ENCODE measurements at places on chromosomes 1 and 21.

GRCh38 chr1:225825078-225825477 lies 15.2 kb downstream of the EPHX1 start:
- H3K4me3 ChIP-seq = no peak overlapping the region
- H3K4me1 ChIP-seq = peaks cover 4% of the 10 kb centered on the region
- H3K27ac ChIP-seq = no peak overlapping the region
- ATAC-seq = no peak
- no peaks in the 10 kb centered on the region for H3K27me3 ChIP-seq

- H3K4me1 ChIP-seq = peaks cover 62% of the 10 kb centered on the region
- peak; percentile 81 for ATAC-seq
- peak overlapping the region; percentile 86 for H3K27ac ChIP-seq
- peak overlapping the region; percentile 73 for H3K4me3 ChIP-seq
- no peaks in the 10 kb centered on the region for H3K27me3 ChIP-seq
These were observed 5.9 kb downstream of the SSBP3 start for GRCh38 chr1:54400329-54400728.

DNA sequence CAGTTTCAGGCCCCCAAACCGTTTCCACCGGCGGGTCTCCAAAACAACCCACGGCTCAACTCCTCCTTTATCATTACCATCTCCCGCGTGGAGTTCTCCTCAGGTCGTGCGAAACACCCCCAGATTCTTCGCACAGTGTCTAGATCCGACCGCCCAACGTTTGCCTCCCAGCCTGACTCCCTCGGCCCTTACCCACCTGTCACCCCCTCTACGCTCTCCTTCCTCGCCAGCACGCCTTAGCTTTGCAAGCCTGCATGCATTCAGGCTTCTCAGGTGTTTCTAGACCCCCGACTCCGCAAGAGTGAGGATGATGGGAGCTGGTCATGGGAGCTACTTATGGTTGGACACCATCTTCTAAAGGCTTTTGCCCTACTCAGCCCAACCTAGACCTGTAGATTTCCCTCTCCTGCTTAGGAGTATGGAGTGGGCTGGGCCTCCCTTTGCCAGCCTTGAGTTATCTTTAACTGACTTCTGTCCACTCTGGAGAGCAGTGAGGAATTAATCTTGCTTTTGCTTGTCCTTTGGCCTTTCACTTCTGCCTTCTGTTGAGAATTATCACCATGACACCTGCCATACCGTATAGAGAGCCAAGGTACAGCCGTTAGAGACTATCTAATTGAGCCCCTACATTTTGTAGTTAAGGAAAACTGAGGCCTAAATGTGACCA lies 865 bp downstream of the ATP5IF1 start:
- peaks cover 10% of the 10 kb centered on the region for H3K4me1 ChIP-seq
- no peaks in the 10 kb centered on the region for H3K27me3 ChIP-seq
- H3K27ac ChIP-seq = no peak overlapping the region
- H3K4me3 ChIP-seq = no peak overlapping the region

- H3K27me3 ChIP-seq = peaks cover 3% of the 10 kb centered on the region
- peaks cover 5% of the 10 kb centered on the region for H3K4me1 ChIP-seq
- H3K36me3 ChIP-seq = no peaks in the 10 kb centered on the region
- ATAC-seq = no peak
- no peak overlapping the region for H3K4me3 ChIP-seq
These were observed 78.5 kb downstream of the TNFSF18 start for GRCh38 chr1:172972258-172972657.

DNA sequence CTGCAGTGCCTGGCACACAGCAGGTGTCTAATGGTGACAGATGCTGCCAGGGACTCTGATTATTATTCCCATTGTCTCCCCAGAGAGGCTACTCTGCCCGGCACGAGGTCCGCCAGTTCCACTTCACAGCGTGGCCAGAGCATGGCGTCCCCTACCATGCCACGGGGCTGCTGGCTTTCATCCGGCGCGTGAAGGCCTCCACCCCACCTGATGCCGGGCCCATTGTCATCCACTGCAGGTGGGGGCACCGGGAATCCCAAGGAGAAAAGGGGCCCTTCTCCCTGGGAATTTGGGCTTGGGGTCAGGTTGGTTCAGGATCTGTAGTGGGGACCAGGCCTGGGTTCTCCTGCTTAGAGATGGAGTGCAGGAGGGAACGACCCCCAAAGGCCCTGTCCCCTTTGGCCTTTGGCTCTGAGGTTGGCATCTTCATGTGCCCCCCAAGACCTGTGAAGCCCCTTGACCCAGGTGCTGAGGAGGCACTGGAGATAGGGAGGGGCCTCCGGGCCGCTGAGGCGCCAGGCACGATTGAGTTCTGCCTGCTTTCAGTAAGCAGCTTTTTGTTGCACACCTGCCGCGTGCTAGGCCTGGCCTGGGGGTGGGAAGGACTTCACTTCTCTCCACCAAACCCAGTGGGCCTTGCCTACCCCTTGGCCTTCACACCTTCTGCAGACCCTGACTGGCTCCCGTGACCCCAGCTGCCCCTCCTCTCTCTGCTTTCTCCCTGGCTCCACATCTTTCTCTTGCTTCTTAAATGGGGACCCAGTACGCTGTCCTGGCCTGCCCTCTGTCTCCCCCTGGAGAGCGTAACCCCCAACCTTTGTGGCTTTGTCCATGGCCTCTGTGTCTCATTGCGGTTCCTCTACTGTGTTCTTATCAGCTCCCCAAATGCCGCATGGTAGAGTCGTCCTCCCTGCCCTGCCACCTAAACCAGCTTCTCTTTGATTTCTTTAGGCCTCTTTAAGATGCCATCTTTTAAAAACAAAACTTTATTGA lies 76.4 kb downstream of the PTPRU start:
- ATAC-seq = no peak
- no peak overlapping the region for H3K4me3 ChIP-seq
- peaks cover 3% of the 10 kb centered on the region for H3K27me3 ChIP-seq
- no peak overlapping the region for H3K27ac ChIP-seq

- no peak for ATAC-seq
- peak overlapping the region; percentile 95 for H3K4me3 ChIP-seq
- H3K4me1 ChIP-seq = peaks cover 4% of the 10 kb centered on the region
These were observed 2.1 kb upstream of the IPP start for GRCh38 chr1:45752441-45753052.

GRCh38 chr1:192831706-192832355 lies 23.0 kb downstream of the RGS2 start:
- H3K4me3 ChIP-seq = no peak overlapping the region
- peaks cover under 1% of the 10 kb centered on the region for H3K27me3 ChIP-seq
- H3K4me1 ChIP-seq = no peaks in the 10 kb centered on the region
- ATAC-seq = no peak

GRCh38 chr1:244053831-244054230 lies 2.7 kb downstream of the ZBTB18 start:
- H3K4me1 ChIP-seq = peaks cover 17% of the 10 kb centered on the region
- no peaks in the 10 kb centered on the region for H3K27me3 ChIP-seq
- ATAC-seq = no peak
- no peak overlapping the region for H3K4me3 ChIP-seq

GRCh38 chr21:39105836-39106235 lies 77.4 kb downstream of the PSMG1 start:
- H3K27ac ChIP-seq = no peak overlapping the region
- ATAC-seq = no peak
- peaks cover 28% of the 10 kb centered on the region for H3K27me3 ChIP-seq
- no peak overlapping the region for H3K4me3 ChIP-seq

GRCh38 chr1:38009088-38009840 lies 3.3 kb upstream of the UTP11 start:
- H3K4me3 ChIP-seq = peak overlapping the region; percentile 58
- H3K27ac ChIP-seq = peak overlapping the region; percentile 93
- H3K27me3 ChIP-seq = peaks cover 4% of the 10 kb centered on the region
- peak; percentile 71 for ATAC-seq
- H3K36me3 ChIP-seq = peaks cover 25% of the 10 kb centered on the region
- H3K4me1 ChIP-seq = peaks cover 24% of the 10 kb centered on the region

- no peak for ATAC-seq
- H3K36me3 ChIP-seq = no peaks in the 10 kb centered on the region
- no peak overlapping the region for H3K4me3 ChIP-seq
- no peak overlapping the region for H3K27ac ChIP-seq
These were observed 116.9 kb downstream of the PLXNA2 start for GRCh38 chr1:208127284-208127683.

DNA sequence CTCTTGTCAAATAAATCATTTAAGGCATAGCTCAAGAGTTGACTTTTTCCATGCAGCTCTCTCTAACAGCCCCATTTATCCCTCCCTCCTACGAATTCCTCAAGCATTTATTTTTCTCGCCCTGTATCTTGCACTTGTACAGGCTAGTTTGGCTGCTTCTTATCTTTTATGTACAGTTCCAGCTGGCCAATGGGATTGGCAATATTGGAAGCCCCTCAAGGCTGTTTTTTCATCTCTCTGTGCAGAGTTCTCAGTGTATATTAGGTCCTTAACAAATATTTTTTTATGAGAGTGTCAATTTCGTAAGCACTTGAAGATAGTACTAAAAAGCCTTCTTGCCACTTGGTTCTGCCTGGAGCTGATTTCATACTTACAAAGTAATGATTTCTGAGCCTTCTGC lies 356.0 kb downstream of the ST6GALNAC3 start:
- H3K4me3 ChIP-seq = no peak overlapping the region
- H3K4me1 ChIP-seq = no peaks in the 10 kb centered on the region
- peaks cover 4% of the 10 kb centered on the region for H3K27me3 ChIP-seq

GRCh38 chr1:50023292-50024159 lies at the start of gene AGBL4:
TSS of gene AGBL4 (minus strand) at chr1:50023954.
- H3K4me1 ChIP-seq = peaks cover 5% of the 10 kb centered on the region
- peak; percentile 48 for ATAC-seq
- H3K27me3 ChIP-seq = peaks cover 17% of the 10 kb centered on the region
- no peak within 1 kb of the TSS for H3K27ac ChIP-seq

- no peak for ATAC-seq
- no peaks in the 10 kb centered on the region for H3K4me1 ChIP-seq
- no peaks in the 10 kb centered on the region for H3K36me3 ChIP-seq
- no peak overlapping the region for H3K27ac ChIP-seq
These were observed 312.9 kb downstream of the NFIA start for GRCh38 chr1:61395146-61395800.

- H3K4me1 ChIP-seq = no peaks in the 10 kb centered on the region
- ATAC-seq = no peak
- H3K27ac ChIP-seq = no peak overlapping the region
- H3K36me3 ChIP-seq = no peaks in the 10 kb centered on the region
- no peak overlapping the region for H3K4me3 ChIP-seq
These were observed 118.8 kb downstream of the HUNK start for GRCh38 chr21:31991356-31992331.

DNA sequence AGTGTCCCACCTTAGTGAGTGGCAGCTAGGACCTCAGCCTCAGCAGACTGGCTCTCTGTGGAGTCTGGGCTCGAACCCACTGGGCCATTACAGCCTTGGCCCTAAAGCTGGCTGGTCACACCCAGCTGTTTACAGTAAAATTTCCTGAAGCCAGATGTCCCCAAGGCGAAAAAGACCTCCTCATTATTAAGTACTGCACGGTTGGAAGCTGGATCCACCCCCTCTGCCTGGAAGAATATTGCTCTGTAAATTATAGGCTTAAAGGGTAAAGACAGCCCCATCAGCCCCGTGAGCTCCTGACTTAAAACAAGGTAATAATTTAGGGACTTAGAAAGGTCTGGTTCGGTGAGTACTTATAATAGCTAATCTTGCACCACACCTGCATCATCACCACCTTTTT lies 30.3 kb upstream of the TMEM51 start:
- no peak for ATAC-seq
- H3K4me3 ChIP-seq = no peak overlapping the region
- H3K4me1 ChIP-seq = no peaks in the 10 kb centered on the region
- H3K36me3 ChIP-seq = no peaks in the 10 kb centered on the region
- H3K27ac ChIP-seq = no peak overlapping the region

DNA sequence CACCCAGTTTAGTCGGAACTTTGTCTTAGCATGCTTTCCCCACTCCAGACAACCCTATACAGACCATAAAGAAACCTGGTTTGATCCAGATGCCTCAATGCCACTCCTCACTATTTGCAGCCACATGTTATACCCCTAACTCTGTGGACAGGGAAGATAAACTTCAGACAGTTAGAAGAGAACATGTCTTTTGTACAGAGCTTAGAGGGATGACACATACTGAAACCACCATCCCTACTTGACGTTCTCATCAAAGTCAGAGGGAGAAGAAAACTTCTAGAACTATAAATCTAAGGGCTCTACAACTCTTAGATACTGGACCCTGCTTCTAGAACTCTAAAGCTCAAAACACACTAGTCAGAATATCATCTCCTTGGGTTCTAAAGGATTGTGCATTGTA lies 3.7 kb downstream of the SYT6 start:
- H3K27me3 ChIP-seq = peaks cover 53% of the 10 kb centered on the region
- no peaks in the 10 kb centered on the region for H3K36me3 ChIP-seq
- peaks cover 7% of the 10 kb centered on the region for H3K4me1 ChIP-seq
- H3K4me3 ChIP-seq = no peak overlapping the region
- H3K27ac ChIP-seq = no peak overlapping the region

GRCh38 chr21:31349208-31349607 lies 5.1 kb upstream of the TIAM1 start:
- peaks cover 2% of the 10 kb centered on the region for H3K36me3 ChIP-seq
- H3K4me3 ChIP-seq = no peak overlapping the region
- no peak for ATAC-seq
- H3K27me3 ChIP-seq = no peaks in the 10 kb centered on the region
- H3K4me1 ChIP-seq = peaks cover 31% of the 10 kb centered on the region
- H3K27ac ChIP-seq = no peak overlapping the region

- peaks cover 3% of the 10 kb centered on the region for H3K4me1 ChIP-seq
- H3K27me3 ChIP-seq = no peaks in the 10 kb centered on the region
- no peaks in the 10 kb centered on the region for H3K36me3 ChIP-seq
- ATAC-seq = no peak
- H3K27ac ChIP-seq = no peak overlapping the region
These were observed 50.6 kb downstream of the FAAP20 start for GRCh38 chr1:2143814-2144500.

DNA sequence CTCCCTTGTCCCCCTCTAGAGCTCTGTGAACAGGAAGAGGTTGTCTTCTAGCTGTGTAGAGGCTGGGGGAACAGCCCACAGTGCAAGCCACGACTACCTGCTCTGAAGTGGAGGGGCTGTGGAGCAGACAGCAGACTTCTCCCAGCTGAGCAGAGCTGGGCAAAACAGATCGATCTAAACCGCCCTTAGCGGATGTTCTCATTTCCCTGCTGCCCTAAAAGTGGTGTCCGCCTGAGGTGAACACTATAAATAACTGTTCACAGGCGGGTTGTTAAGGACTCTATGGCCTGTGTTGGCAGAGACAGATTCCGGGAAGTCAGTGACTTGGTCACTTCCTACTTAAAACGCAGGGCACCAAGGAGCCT lies 203.2 kb downstream of the RHOU start:
- no peaks in the 10 kb centered on the region for H3K36me3 ChIP-seq
- no peaks in the 10 kb centered on the region for H3K27me3 ChIP-seq
- no peaks in the 10 kb centered on the region for H3K4me1 ChIP-seq
- H3K4me3 ChIP-seq = no peak overlapping the region

GRCh38 chr1:16198444-16199156 lies 13.9 kb downstream of the ARHGEF19 start:
- H3K4me1 ChIP-seq = peaks cover 6% of the 10 kb centered on the region
- H3K27me3 ChIP-seq = no peaks in the 10 kb centered on the region
- no peaks in the 10 kb centered on the region for H3K36me3 ChIP-seq
- H3K27ac ChIP-seq = peak overlapping the region; percentile 70
- ATAC-seq = no peak

DNA sequence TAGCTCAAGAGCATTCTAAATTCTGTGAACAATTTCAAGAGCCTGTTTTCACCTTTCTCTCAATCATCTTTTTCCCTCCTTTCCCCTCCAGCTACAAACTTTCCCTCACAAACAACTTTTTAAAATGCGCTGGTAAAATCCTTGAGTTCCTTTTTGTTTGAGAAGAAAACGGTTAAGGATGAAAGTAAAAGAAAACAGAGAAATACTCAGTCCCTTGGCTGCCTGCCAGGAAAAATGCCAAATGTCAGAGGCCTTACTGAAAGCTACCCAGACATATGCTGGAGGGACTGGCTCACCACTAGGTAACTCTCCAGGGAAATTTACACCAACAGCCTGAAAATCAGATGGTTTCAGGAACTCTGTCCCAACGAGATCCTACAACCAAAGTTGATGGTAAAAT lies 11.0 kb upstream of the SERBP1 start:
- ATAC-seq = peak; percentile 23
- no peak overlapping the region for H3K4me3 ChIP-seq
- no peaks in the 10 kb centered on the region for H3K4me1 ChIP-seq
- H3K27me3 ChIP-seq = no peaks in the 10 kb centered on the region
- H3K36me3 ChIP-seq = no peaks in the 10 kb centered on the region
